Cortex of kidney (tissue), 1 donor: ENCODE measurements at places on chromosomes 6 and 20.

DNA sequence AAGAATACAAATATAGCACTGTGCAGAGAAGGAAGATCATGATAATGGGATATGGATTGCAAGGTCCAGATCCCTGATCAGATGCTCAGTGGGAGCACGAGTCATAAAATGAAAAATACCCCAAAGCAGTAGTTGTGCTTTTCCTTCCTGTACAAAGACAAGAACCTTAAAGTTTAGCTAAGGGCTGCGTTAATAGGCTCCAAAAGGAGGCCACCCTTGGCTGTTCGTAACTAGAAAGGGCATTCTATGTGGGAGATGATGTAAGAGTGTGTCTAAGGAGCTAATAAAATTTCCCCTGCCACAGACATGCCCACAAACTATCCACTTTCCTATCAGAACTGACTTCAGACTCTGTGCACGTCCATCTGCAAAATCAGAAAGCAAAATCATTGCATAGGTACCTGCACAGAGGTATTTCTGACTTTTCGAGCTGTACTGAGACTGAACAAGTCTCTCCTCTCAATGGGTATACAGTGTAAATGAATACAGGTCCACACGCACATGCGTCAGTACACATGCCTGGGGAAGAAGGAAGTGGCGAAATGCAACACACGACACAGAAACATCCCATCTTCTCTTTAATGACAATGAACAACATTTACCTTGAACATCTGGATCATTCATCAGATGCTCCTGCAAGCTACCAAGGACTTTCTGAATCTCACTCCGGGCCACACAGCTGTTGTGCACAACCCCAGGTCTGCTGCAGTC is 16.9 kb upstream of the ANKRD60 start:
- DNase-seq: no peak

- DNase-seq: no peak
Observed at GRCh38 chr6:82017288-82017687, 230.3 kb downstream of the IBTK start.

GRCh38 chr6:26311012-26311384 is 54.0 kb upstream of the BTN3A2 start:
- DNase-seq: no peak

DNA sequence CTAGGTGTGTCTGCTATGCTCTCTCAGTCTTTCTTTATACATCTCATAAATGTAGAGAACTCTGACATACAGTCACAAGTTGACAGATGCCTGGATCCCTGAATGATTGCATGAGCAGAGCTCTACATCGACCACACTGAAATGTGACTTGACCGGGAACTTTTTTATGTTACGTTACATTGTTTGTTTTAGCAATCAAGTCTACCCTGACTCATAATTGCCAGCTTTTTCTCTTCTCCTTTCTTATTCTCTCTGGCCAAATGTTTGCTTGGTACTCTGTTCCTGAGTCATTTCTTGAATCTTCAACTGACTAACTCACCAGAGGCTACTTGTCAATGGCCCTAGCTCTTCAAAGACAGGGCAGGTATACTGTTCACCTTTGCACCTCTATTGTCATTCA is 213.6 kb upstream of the DTNBP1 start:
- no peak for DNase-seq

DNA sequence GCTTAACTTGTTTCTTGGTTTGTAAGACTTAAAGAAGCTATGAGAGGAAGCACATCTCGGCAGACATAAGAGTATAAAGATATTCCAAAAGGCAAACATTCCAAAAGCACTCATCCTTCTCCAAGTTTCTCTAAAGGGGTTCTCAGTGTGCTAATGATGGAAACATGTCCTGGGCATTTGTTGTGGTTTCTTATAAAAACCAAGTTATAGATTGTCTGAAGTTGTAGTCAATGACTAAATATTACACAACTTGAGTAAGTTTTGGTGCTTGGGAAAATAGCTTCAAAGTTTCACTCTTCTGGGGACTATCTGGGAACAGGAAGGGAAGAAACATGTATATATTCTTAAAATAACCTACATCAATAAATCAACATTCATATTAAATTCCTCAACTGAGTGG is 128.3 kb upstream of the TBX18 start:
- no peak for DNase-seq
